ENCODE measurements at places on chromosomes 12 and 14.

DNA sequence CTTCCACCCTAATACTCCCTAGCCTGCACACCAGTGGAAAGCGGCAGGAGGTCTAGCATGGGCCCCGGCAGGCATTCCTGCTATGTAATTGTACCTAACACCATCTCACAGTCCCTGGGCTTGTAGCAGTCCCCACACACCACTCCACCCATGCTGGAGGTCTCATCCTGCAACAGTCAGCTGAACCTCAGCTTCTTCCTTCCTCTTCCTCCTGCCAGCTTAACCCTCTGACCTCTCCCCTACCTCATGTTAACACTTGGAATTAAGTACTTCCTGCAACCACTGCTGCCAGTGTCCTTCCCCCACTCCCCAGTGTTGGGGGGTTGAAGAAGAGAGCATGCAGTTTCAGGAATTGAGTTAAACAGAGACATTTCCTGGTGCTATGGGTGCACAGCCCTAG is 7.6 kb downstream of the ADCY4 start:
- no peak for DNase-seq

- DNase-seq: no peak
Observed at GRCh38 chr14:100673085-100673806, 53.4 kb upstream of the DLK1 start.

GRCh38 chr12:44584625-44585024 is 291.5 kb downstream of the NELL2 start:
- DNase-seq: no peak

- DNase-seq: no peak
Observed at GRCh38 chr12:122785503-122785902, 11.1 kb downstream of the CCDC62 start.

- no peak for DNase-seq
Observed at GRCh38 chr14:32074887-32075572, 2.1 kb upstream of the ARHGAP5 start.

GRCh38 chr14:44901696-44902095 is 60.1 kb downstream of the KLHL28 start:
- DNase-seq: no peak

DNA sequence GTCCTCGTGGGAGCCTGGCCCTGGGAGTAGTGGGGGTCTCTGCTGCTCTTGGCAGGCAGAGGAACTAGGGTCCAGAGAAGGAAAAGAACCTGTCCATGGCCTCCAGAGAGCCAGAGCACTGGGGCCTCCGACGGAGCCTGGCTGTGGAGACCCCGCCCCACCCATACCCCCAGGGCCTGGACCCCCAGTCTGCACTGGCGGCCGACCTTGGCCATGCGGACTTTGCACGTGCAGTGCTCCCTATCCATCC is 1.1 kb downstream of the BEGAIN start:
- no peak for DNase-seq

- no peak for DNase-seq
Observed at GRCh38 chr12:11959117-11959823, 111.5 kb upstream of the BCL2L14 start.

DNA sequence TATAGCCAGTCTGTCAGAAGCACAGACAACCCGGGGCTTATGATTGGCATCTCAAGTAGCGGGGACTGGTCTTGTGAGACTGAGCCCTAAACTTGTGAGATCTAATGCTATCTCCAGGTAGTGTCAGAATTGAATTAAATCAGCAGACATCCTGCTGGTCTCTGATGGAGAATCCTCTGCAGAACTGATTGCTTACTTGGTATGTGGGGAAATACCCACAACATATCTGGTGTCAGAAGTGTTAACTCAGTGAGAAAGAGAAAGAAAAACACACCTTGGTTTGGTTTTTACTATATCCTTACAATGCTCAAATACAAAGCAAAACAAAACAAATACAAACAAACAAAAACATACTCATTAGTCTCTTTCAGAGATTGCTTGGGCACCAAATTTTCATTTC is 10.0 kb downstream of the SEL1L start:
- no peak for DNase-seq

- DNase-seq: no peak
Observed at GRCh38 chr12:77202457-77203060, 137.2 kb upstream of the E2F7 start.
